ENCODE measurements at places on chromosomes 6 and 20.

GRCh38 chr20:9294041-9294440, 220.3 kb upstream of the LAMP5 start:
- DNase-seq, result no peak

DNA sequence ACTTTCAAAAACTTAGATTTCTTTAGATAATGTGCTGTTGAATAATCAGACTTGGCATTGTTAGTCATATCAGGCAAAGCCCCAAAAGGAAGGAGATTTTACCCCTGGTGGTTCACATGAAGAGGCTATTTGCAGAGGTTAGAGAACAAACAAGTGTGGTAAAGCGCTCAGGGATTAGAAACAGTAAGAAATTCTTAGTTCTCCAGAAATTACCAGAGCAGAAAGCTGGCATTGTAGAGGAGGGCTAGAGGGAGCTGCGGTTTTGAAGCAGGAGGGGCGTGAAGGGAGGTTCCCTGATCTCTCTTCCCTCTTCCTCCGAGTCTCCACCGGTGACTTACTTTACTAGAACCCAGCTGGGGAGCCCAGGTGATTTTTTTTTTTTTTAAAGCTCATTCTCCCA, 10.2 kb downstream of the MYO6 start:
- no peak for DNase-seq

- no peak for DNase-seq
Measured at GRCh38 chr6:119226089-119226488, 123.5 kb downstream of the MAN1A1 start.

DNA sequence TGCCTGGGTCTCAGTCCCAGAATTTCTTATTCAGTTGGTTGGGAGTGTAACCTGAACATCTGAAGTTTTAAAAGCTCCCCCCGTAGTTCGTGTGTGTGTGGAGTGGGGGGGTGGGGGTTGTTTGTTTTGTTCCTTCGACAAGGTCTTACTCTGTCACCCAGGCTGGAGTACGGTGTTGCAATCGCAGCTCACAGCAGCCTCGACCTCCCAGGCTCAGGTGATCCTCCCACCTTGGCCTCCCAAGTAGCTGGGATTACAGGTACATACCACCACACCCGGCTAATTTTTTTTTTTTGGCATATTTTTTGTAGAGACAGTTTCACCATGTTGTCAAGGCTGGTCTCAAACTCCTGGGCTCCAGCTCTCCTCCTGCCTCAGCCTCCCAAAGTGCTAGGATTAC, 3.1 kb downstream of the CCM2L start:
- DNase-seq, result no peak

DNA sequence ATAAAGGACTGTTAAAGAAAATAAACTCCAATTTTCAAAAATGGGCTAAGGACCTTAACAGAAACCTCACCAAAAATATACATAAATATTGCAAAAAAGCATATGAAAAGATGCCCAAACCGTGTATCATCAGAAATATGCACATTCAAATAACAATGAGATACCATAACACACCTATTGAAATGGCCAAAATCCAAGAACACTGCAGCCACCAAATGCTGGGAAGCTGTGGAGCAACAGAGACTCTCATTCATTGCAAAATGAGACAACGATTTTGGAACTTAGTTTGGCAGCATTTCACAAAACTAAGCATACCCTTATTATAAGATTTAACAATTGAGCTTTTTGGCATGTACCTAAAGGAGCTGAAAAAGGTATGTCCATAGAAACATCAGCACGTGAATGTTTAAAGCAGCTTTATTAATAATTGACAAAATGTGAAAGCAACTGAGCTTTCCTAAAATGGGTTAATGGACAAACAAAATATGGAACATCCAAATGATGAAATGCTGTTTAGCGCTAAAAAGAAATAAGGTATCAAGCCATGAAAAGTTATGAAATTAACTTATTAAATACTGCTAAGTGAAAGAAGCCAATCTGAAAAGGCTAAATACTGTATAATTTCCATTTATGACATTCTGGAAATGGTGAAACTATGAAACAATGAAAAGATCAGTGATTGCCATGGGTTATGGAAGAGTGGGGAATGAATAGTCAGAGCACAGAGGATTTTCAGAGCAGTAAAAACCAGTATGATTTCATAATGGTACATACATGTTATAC, 592.6 kb upstream of the ADGRB3 start:
- DNase-seq, result no peak

DNA sequence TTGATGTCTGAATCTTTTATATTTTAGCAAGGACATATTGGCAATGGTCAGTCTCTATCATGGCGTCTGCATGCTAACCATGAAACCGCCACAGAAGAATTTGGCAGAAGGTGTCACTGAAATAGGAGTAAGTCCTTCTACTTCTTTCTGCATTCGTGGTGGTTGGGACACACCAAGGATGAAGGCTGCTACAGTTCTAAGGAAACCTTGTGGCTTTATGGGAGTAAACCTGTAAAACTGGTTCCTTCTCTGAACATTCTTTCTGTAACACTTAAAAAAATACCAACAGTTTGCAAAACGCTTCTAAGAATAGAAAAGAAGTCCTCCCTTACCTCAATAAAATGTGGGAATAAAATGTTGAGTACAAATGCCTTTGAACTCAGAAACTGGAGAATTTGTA, 195.3 kb downstream of the SLC24A3 start:
- no peak for DNase-seq

DNA sequence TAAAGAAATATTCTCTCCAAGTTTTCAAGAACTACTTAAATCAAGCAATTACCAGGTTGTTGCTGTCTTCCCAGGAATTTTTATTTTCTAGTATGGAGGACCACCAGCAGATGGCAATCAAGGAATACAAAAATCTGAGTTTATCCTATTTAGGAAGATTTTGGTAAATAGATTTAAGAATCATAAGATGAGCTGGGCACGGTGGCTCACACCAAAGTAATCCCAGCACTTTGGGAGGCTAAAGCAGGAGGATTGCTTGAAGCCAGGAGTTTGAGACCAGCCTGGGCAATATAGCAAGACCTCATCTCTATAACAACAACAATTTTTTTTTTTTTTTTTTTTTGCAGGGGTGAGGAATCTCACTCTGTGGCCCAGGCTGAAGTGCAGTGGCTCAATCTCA, 19.3 kb upstream of the SEC63 start:
- no peak for DNase-seq

DNA sequence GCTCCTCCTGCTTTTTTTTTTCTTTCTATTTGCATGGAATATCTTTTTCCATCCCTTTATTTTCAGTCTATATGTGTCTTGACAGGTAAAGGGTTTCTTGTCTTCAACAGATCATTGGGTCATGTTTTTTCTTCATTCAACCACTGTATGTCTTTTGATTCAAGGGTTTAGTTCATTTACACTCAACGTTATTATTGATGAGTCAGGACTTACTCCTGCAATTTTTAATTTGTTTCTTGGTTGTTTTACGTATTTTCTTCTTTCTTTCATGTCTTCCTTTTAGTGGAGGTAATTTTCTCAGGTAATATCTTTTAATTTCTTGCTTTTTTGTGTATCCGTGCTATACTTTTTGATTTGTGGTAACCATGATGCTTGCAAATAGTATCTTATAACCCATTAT, 429.1 kb upstream of the HTR1E start:
- no peak for DNase-seq

- no peak for DNase-seq
Measured at GRCh38 chr6:139253656-139254055, 38.1 kb downstream of the TXLNB start.

DNA sequence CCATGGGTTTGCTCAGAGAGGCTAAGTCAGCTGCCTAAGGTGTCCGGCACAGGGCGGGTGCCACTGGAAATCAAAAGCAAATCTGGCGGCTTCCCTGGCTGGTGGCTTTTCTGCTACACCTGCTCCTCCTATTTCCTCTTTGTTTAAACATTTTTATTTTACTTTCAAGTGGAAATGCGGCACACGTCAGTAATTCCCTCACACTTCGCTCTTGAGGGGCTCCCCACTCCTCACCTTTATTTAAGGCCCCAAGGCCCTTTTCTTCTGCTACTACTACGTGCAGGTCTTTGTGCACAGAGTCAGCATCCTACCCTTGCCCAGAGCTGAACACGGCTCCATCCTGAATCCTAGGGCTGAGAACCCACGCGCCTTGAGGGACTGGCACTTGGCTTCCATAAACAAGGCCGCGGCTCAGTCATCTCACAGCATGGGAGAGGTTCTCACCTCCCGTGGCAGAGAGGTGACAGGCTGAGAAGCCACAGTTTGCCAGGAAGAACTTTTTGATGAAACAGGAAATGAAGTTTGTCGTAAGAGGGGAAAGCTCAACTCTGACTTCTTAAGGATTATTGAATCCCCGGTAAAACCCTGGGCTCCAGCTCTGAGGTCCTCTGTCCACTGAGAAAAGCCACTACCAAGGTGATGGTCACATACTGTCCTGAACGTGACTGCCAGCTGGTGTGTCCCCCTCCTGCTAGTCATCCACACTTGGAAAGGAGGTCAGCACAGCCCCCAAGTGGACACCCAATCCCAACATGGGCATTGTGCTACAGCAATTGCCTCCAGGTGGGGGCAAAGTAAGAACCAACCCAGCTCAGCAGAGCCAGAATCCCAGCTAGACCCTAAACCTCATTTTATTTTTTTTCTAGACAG, 48.0 kb downstream of the NFATC2 start:
- DNase-seq, result no peak

- DNase-seq, result no peak
Measured at GRCh38 chr6:14639983-14640599, 522.5 kb downstream of the CD83 start.

- DNase-seq, result no peak
Measured at GRCh38 chr6:35036828-35037663, 104.1 kb downstream of the TCP11 start.

DNA sequence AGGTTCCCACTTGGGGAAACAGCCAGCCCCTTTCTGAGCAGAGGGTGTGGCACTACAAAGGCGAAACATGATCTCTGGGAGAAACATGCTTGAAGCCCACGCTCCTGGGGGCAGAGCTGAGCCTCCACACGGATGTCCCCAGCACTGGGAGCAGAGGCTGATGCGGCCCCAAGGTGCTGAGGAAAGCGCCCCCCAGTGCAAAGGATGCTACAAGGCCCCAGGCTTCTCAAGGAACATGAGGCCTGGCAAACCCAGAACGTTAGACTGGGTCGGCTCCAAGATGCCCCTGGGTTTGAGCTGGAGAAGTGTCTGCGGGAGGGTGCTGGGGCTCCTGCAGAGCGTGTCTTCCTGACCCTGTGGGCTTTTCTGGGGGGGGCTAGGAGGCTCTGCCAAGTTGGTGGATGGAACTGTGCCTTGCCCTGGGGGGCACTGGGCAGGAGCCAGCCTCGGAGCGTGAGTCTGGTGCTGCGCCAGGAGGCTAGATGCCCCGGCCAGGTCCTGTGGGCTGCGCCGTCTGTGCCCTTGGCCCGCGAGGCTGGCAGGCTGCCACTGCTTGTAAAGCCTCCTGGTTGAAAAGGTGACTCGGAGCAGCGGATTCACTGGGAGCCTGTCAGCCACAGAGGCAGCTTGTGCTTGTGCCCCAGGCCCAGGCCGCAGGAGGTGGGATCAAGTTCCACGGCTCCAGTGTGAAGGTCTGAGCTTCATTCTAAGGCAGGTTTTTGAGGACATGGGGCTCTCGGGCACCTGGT, 8.1 kb downstream of the SYNJ2 start:
- no peak for DNase-seq

- DNase-seq, result no peak
Measured at GRCh38 chr6:14305624-14306023, 188.1 kb downstream of the CD83 start.

- no peak for DNase-seq
Measured at GRCh38 chr6:18447552-18447951, 60.4 kb downstream of the RNF144B start.

DNA sequence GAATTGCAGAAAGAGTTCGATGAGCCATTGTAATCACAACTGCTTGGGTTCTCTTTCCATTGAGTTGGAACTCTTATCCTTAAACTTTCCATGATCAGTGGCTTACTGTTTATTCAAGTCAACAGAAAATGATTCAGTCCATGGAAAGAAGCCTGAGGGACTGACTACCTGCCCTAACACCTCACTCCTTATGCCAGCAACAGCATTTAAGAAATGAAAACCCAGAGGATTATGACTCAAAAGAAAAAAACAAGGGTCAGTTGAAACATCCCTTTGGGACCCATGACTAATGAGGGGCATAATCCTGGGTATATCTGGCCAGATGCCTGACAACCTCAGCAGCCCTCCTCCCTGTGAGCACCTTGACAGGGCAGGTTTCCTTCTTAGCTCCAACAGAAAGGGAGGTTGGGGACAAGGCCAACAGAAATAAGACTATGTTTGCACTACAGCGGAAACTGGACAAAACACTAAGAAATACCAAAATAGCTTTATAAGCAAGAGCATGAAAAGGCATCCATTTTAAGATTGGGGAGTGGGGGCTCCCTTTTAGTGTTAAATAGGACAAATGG, 106.7 kb downstream of the MAP3K5 start:
- DNase-seq, result no peak

DNA sequence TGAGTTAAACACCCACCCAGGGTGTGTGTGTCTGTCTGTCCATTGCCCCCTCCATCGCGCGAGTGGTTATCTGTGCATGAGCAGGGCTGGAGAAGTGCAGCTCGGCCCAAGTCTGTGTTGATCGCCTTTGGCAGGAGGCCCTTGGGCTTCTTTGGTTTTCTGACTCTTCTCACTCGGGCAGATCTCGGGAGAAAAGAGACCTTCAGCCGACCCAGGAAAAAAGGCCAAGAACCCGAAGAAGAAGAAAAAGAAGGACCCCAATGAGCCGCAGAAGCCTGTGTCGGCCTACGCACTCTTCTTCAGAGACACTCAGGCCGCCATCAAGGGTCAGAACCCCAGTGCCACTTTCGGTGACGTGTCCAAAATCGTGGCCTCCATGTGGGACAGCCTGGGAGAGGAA, 132.9 kb downstream of the JPH2 start:
- DNase-seq, result no peak

DNA sequence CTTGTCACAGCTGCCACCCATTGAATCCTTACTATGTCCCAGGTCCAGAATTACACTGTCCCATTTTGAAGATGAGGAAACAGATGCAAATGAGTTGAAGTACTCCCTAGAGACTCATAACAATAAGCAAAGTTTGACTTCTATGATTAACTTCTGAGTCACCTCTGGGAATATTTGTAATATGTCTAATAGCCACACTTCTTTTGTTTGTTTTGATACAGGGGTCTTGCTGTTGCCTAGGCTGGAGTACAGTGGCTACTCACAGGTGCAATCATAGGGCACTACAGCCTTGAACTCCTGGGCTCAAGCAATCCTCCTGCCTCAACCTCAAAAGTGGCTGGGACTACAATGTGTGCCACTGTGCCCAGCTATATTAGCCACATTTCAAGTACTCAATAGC, 11.4 kb upstream of the SOX12 start:
- DNase-seq, result no peak
